ENCODE measurements at places on chromosomes 5 and 9.

- no peak for DNase-seq
These were observed 339.7 kb downstream of the TMEM232 start for GRCh38 chr5:110386782-110387181.

DNA sequence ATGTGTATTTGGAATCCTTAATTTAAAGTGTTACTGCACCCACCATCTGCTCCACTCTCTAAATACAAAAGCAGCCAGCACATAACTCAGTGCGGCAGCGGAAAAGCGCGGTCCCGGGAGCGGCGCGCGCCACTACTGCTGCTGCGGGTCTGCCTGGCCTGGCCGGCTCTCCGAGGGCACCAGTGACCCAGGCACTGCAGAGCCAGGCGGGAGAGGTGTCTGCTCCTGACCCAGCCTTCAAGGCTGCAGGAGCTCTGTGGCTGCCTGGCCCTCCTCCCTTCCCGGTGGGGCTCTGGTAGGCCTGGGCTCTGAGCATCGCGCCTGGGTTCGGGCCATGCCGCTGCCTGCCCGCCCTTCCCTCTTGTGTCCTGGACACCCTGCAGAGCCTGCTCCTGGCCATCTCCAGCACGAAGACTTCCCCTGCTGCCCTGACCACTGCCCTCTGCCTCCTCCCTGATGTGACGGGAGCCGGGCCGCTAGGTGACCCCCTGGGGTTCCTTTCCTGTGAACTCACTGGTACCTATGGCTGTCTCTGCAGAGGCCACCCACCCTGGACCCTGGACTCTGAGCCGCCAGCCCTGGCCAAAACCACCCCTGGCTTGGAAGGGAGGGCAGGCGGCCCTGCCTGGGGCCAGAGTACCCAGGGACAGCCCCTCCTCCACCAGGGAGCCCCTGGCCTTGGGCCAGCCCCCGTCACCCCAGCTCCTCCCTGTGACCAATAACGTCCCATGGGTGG lies 32.8 kb upstream of the UBAC1 start:
- DNase-seq, result no peak

GRCh38 chr5:94240134-94240533 lies 378.3 kb downstream of the KIAA0825 start:
- no peak for DNase-seq

DNA sequence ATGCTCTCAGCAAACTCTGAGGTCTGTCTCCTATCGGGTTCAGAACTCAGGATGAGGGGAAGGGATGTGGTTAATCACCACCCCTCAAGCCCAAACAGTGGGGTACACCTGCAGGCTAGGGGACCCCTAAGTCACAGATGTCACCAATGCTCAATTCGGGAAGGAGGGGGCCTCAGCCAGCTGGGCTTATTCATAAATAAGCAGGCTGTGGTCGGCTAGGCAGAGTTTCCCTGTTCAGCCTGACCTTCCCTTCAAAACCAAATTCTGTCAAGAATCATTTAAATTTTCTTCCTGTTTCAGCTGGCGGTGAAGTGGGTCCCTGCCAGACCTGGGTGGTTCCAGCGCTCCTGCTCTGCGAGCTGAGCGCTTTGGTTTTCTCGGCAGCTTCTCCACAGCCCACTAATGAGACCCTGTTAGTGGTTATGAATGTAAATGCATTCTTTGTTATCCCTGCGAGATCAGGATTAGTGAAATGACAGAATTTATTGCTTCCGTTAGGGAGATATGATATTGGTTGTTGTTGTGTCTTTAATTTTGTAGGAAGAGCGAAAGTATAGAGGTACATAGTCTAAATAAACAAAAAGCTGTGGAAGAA lies 68.3 kb downstream of the AK8 start:
- no peak for DNase-seq

DNA sequence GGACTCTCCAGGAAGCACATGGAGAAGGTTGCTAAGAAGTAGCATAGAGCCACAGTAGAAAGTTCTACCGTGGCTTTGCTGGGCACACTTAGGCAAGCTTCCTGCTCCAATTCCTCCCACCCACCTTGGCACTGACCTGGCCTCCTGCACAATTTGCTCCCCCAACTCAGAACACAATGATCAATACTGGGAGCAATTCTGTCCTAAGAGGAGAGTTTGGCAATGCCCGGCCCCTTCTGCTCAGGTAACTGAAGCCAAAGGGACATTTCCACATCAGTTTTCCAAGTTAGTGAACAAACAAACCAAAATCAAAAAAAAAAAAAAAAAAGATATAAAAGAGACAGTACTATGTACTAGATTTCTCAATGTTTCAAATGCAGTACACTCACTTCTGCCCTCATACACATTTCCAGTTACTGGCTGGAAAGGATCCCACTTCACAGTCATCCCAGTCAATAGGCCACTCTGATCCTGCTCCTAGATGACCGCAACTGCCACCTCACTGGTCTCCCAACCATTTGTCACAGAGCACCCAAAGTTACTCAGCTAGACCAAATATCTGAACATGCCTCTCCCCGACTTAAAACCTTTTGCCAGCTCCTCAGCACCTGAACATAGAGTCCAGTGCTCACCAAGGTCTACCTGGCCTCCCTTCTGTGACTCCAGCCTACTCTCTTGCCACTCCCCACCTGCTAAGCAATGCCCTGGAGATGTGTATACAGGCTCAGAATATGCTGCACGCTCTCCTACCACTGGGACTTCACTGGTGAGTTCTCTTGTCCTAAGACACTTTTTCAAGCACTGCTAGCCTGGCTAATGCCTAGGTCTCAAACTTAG lies 21.3 kb downstream of the ABCA1 start:
- no peak for DNase-seq

GRCh38 chr9:1535051-1535450 lies 480.1 kb upstream of the SMARCA2 start:
- DNase-seq, result no peak

DNA sequence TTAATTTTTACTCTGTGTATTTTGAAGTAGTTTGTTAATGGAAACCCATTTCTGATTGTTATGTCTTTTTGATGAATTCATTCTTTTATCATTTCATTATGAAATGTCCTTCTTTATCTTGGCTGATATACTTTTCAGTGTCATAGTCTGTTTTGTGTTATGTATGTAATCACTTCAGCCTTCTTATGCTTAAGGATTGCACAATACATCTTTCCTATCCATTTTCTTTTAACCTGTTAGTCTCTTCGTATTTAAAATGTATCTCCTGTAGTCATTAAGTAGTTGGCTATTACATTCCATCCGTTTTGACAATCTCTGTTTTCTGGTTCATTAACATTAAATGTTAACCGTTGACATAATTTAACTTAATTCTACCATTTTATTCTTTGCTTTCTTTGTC lies 344.6 kb upstream of the CTNND2 start:
- DNase-seq, result no peak

- DNase-seq, result no peak
These were observed 133.7 kb downstream of the SLC28A3 start for GRCh38 chr9:84206801-84207370.

GRCh38 chr9:95132366-95133324 lies 184.9 kb downstream of the FANCC start:
- no peak for DNase-seq

GRCh38 chr9:137095664-137096517 lies 9.1 kb downstream of the MAN1B1 start:
- no peak for DNase-seq

DNA sequence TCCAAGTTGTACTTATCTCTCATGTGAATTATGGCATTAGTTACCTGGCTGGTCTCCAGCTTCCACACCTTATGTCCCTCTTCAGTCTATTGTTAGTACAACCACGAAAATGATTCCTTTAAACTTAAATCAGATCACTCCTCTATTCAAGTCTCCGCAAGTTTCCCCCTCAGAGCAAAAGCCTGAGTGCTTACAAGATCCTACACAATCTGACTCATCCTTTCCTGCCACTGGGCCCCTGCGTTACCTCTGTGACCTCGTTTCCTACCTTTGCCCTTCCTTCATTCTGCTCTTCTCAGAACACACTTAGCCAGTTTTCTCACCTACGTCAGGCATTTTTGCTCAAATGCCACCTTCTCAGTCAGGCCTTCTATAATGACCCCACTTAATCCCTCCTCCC lies 45.1 kb upstream of the GLIS3 start:
- DNase-seq, result no peak

DNA sequence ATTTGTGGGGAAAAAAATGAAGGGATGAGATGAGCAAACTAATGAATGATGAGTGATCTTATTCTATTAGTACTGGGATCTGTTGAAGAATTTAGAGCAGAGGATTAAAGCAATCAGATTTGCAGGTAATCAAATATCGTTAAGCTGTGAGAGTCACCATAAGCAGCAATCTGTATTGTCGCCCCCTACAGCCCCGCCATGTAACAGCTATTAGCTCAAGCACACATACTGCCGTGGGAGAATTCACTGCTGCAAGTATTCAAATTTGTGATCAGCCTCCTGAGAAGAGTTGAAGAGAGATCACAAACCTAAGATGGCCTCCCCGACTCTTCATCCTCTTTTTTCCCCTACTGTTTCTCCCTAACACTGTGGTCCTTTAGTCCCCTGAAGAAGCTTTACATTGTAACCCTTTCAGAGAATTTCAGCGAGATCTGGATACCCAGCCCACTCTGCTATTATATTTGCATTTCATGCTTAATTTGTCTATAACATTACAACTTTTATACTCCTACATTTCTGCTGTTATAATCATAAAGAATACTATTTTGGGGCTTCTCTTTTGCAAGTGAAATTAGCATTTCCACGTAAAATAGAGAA lies 28.5 kb upstream of the PHF24 start:
- DNase-seq, result no peak

DNA sequence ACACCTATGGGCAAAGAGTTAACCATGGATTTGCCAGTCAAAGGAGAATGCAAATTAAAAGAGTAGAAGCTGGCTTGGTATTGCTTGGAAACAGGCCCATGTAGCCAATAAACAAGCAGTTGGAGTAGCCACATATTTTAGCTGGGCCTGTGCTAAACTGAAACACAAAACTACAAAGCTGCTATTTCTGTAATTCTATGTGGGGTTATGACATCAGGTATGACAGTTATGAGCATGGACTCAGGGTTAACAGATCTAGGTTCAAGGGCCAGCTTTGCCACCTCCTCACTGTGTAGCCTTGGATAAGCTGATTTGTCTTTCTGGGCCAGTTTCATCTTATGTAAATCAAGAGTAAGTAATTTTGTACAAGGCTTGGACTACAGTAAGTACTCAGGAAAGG lies 142.7 kb downstream of the PIP5K1B start:
- DNase-seq, result no peak

DNA sequence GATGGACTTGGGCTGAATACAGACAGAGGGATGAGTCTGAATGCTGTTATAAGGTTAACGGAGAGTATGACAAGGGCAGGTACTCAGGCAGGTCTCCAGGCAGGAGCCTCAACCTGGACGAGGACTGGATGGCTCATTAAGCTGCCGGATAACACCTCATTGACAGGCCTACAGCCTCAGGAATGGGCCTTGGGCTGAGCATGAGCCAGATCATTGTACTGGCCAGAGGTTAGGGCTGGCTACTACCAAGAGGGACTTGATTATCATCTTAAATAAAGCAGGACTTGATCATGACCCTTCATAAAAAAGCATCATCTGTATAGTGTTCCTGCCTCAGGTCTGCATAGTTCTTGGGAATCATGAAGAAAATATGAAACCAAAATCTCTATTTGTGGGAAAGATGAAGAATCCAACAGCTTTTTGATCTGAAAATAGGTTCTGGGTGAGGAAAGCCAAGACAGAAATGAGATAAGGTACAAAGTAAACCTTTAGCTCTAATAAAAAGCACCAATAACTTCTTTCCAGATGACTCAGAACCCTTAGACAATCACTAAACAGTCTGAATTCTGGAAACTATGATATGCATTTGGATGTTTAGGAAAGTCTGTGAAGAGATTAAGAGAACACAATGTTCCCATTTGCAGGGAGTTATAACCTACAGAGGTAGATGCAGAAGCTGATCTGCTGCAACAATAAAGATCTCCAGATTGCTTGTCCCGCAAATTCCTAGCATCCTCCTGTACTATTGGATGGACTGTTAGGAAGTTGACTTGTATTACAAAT lies 343.1 kb downstream of the CTNND2 start:
- no peak for DNase-seq

GRCh38 chr9:31870276-31870675 lies 514.2 kb upstream of the ACO1 start:
- DNase-seq, result no peak

DNA sequence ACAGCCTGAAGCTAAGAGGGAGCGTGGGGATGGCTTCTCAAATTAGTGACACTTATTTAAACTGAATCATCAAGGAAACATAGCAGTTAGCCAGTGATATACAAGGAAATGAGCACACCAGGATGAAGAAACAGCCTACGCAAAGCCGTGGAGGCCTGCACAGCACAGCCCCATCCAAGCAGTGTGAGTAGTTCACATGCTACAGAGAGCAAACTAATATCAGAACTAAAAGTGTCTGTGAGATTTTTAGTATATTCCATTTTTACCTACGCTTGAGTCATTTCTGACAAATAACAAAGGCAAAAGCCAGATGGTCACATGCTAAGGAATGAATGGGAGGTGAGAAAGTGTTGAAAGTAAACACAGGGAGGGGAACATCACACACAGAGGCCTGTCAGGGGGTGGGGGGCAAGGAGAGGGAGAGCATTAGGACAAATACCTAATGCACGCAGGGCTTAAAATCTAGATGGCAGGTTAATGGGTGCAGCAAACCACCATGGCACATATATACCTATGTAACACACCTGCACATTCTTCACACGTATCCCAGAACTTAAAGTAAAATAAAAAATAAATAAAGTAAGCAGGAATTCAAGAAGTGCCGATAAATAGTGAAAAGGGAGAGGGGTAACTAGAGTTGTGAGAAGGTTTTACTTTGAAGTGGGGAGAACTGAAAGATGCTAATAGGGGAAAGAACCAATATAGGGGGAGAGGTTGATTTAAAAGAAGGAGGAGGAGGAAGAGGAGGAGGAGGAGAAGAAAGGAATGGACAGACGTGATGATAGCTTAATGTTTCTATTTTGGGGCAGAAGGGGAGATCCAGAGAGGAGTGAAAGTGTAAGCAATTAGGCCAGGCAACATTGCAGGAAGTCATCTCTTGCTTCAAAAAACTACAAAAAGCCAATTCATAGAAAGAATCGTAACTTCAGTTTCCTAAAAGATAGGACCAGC lies 100.9 kb upstream of the PTGER4 start:
- DNase-seq, result no peak

GRCh38 chr5:154786414-154786813 lies 31.2 kb downstream of the LARP1 start:
- DNase-seq, result no peak

- DNase-seq, result no peak
These were observed 129.0 kb downstream of the PIK3R1 start for GRCh38 chr5:68344447-68345111.

GRCh38 chr5:83568186-83568585 lies 96.6 kb downstream of the VCAN start:
- no peak for DNase-seq

- no peak for DNase-seq
These were observed 901.7 kb downstream of the TLE1 start for GRCh38 chr9:80787636-80788035.

DNA sequence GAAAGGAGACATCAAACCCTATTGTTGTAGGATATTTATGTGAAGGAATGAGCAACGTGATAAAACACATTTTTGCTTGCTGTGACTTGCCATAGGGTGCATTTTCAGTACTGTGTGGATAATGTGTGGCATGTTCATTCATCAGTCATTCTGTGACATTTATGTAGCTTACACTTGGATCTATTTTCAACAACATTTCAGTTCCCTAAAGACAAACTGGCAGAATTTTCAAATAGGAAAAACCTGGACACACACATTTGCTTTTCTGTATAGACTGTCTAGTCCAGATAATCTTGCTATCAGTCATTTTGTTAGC lies 127.7 kb downstream of the TMC1 start:
- DNase-seq, result no peak

- no peak for DNase-seq
These were observed 361.1 kb upstream of the TLE4 start for GRCh38 chr9:79210541-79211243.

Data from progenitor cell of endocrine pancreas (in vitro differentiated cells).